ENCODE measurements at places on chromosomes 6 and 20. TPM values are rescaled to one million over a fixed set of nuclear protein-coding genes. Genes with fewer than 3 reads are reported as not detected.

EMILIN3 gene
- 6.6 TPM for total RNA-seq

IMPG1 gene
- not detected for total RNA-seq

RSPH4A gene
- not detected for total RNA-seq

SLC22A16 gene
- 0.32 TPM for total RNA-seq

GNAS gene
- total RNA-seq = 1,475 TPM

DSN1 gene
- total RNA-seq = 4.4 TPM

CHD6 gene
- total RNA-seq = 33.0 TPM

CYP39A1 gene
- 4.8 TPM for total RNA-seq

PBOV1 gene
- not detected for total RNA-seq

DACT2 gene
- total RNA-seq = 1.0 TPM

All from Right ventricle myocardium inferior (tissue), 1 donor.